ENCODE measurements at places on chromosomes 16 and 17. TPM values are rescaled to one million over a fixed set of nuclear protein-coding genes. Genes with fewer than 3 reads are reported as not detected.
A peak's percentile ranks its signal among the peaks of the same experiment; 100 is the strongest.

Gene SHISA6
- 0.34 TPM for total RNA-seq

Gene OSGIN1
- 1.5 TPM for total RNA-seq

GRCh38 chr17:1484676-1485422 lies 7.6 kb downstream of the MYO1C start:
- peak; percentile 78 for DNase-seq
- no peaks in the 10 kb centered on the region for H3K27me3 ChIP-seq
- peak overlapping the region; percentile 86 for H3K27ac ChIP-seq

DNA sequence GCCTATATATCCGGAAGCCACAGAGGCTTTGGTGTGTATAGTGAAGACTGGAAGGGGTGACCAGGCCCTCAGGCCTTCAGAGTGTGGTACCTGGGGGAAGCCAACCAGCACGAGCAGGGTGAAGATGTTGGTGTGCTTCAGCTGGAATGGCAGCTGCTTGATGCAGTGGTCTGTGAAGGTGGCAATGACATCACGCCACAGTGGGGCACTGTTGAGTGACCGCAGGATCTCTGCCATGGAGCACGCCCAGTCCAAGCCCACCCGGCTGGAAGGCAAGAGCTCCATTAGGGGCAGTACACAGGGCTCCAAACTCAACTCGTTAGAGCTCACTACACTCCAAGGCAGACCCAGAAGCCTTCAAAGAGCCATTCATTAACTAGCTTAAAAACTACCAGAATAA lies 68.5 kb upstream of the ATP2A3 start:
- peaks cover 28% of the 10 kb centered on the region for H3K36me3 ChIP-seq
- H3K4me3 ChIP-seq = no peak overlapping the region
- H3K27ac ChIP-seq = no peak overlapping the region

- H3K27ac ChIP-seq = no peak overlapping the region
- H3K36me3 ChIP-seq = no peaks in the 10 kb centered on the region
- H3K4me1 ChIP-seq = no peaks in the 10 kb centered on the region
- no peaks in the 10 kb centered on the region for H3K27me3 ChIP-seq
- H3K4me3 ChIP-seq = no peak overlapping the region
These were observed 20.4 kb downstream of the RAP1GAP2 start for GRCh38 chr17:2816688-2817087.

DNA sequence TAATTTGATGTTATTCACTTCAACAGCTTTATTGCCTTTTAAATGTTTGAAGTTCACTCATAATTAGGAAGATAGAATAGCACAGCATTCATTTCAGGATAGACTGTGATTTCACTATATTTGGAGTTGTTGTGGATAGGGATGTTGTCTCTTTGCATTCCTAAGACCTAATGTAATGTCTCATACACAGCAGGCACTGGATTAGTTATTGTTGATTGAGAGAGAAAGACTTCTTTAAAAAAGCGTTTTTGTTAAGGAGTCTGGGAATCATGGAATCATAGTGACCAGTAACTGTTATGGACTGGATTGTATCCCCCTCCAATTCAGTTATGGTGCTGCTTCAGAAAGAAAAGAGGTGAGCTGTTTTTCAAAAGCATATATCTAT lies 122.0 kb downstream of the USP22 start:
- H3K27me3 ChIP-seq = no peaks in the 10 kb centered on the region
- H3K4me1 ChIP-seq = no peaks in the 10 kb centered on the region

- H3K27ac ChIP-seq = no peak overlapping the region
- H3K4me3 ChIP-seq = no peak overlapping the region
- no peak for DNase-seq
- no peaks in the 10 kb centered on the region for H3K36me3 ChIP-seq
- H3K4me1 ChIP-seq = no peaks in the 10 kb centered on the region
These were observed 1173.5 kb upstream of the GOT2 start for GRCh38 chr16:59907611-59908010.

GRCh38 chr16:1863681-1864460 lies 8.1 kb downstream of the MEIOB start:
- peaks cover 29% of the 10 kb centered on the region for H3K27me3 ChIP-seq
- DNase-seq = peak; percentile 54
- no peaks in the 10 kb centered on the region for H3K4me1 ChIP-seq
- H3K36me3 ChIP-seq = no peaks in the 10 kb centered on the region
- no peak overlapping the region for H3K4me3 ChIP-seq

Gene KRT33B
- not detected for total RNA-seq

All from lung (tissue), 17 donors.